ENCODE measurements at places on chromosomes 5 and 9.
A peak's percentile ranks its signal among the peaks of the same experiment; 100 is the strongest.

DNA sequence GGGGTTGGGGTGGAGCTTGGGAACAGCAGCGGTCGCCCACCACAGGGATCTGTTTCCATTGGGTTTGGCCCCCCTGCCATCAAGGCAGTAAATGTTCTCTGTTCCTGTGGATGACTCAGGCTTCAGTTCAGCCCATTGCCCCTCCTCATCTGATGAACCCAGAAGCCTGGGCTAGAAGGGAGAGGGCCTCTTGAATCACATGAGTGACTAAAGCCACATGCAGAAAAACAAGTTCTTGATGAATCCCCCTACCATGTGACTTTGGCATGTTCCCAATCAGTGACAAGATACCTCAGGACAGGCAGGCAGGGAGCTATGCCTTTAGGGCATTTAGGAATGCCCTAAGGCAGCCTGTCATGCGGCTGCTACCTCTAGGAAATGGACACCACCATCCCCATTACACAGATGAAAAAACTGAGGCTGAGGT is 2.5 kb downstream of the SH3PXD2B start:
- DNase-seq: peak; percentile 27

DNA sequence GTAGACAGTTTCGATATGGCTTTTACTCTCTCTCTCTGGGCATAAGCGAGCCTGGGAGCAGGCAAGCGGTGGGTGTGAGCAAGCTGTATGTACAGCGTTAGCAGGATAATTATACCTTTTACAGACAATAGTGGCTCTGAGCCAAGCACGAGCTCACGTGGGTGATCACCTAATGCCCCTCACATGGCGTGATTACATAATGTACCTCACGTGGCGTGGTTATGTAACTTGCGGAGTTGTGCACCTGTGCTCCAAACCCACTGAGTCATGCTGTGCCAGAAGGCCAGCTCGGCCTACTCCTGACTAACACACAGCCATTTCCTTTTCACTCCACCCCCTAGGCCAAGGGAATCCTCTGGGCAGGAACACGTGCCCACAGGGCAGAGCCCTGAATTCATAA is 797.2 kb downstream of the EFNA5 start:
- DNase-seq: no peak

- no peak for DNase-seq
Observed at GRCh38 chr9:13728131-13728530, 448.6 kb upstream of the MPDZ start.

GRCh38 chr5:131381021-131381420 is 117.2 kb downstream of the CDC42SE2 start:
- DNase-seq: no peak

DNA sequence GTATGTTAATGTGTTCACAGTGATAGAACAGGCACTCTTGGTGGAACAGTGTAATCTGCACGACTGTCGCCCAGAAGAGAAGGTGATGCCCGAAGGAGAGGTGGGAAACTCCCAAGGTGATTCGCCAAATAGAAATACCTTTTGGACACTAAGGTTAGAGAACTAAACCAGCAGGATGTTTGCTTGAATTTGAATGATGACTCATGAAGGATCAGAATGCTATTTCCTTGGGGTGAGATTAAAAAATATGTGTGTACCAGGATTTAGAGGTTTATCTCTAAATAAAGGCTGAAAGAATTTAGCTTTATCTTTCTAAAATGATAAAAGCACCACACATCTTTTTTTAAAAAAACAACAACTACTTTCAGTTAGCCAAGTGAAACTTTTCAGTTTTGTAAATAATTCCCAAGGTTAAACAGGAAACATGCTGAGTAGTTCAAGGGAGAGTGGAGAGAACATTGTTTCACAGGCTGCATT is 297.4 kb upstream of the TAS2R1 start:
- DNase-seq: no peak

GRCh38 chr5:99775189-99775588 is 760.0 kb upstream of the FAM174A start:
- DNase-seq: no peak

DNA sequence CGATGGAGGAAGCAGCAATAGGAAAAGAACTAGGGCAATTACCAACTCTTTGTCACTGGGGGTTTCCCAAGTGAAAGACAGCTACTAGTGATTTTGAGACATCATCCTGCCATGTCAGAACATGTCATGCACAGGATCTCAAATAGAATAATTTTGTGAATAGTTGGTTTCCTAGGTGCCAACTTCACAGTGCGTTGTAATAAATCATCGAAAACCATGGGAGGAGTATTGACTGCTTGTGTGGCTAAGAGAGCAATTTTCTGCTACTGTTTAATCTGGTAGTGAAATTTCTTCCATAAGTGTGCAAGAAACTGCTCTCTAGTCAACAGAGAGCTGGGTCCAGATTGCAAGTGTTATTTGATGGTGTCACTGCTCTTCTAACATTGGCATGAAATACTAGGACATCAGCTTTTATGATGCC is 168.6 kb downstream of the NNT start:
- DNase-seq: no peak

DNA sequence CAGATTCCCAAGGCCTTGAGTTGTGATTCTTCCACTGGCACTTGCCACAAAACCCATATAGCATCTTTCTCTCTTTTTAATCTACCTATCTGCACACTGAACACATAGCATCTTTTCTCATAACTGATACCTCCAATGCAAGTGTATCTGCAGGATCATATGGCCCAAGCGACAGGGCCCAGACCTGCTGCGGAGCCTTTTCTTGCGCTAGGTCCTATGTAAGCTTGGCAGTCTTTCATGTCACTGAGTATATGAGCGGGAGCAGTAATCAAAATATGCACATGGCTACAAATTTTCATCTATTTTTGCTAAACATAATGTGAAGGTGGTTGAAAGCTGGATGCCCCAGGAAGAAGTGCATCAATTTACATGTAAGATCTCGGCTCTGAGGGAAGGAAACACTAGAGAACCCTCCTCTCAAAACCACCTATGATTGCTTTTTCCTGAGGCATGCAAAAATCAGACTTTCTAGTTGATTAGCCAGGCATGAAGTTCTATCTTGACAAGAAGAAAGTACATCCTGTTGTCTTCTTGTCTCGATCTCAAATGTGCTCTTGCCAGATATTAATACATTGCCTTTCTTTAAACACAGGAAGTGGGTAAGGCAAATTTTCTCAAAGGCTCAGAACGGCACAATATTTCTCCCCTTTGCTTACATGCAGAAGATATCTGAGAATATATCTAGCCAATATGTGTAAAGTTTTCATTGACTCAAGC is 26.9 kb upstream of the CEMIP2 start:
- no peak for DNase-seq

- peak; percentile 77 for DNase-seq
Observed at GRCh38 chr5:132019857-132020555, 8.5 kb upstream of the ACSL6 start.

DNA sequence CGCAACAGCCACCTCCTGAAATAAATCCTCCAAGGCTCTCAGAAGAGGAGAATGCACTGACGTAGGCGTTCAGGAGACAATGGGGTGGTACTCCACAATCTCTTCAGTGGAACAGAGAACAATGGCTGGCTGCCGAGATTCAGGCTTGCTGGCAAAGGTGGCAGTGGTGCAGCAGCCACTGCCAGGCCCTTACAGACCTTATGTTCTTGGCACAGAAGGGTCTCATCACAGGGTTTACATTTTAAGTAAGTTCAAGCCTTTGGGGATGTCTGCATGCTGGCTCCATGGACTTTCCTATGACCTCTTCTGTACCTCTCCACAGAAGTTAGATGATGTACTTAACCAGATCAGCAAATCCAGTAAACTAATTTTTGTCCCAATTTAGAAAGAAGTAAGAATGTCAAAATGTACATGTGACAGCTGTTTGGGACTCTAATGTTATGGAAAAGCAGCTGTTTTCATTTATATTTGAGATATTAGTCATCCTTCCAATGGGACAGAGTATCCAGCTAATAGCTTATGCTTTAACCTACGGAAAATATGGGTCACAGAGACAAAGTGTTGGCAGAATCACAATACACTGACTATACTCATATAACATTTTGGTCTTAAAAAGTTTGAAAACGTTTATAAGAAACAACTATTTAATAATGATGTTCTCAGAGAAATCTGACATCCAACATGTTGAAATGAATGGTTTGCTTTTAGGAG is 180.9 kb downstream of the MAPKAP1 start:
- no peak for DNase-seq

- DNase-seq: no peak
Observed at GRCh38 chr9:77290373-77290772, 113.0 kb downstream of the VPS13A start.

- DNase-seq: no peak
Observed at GRCh38 chr9:113708821-113709713, 167.0 kb upstream of the ZNF618 start.

GRCh38 chr5:170584003-170584402 is 80.2 kb downstream of the KCNIP1 start:
- DNase-seq: no peak

DNA sequence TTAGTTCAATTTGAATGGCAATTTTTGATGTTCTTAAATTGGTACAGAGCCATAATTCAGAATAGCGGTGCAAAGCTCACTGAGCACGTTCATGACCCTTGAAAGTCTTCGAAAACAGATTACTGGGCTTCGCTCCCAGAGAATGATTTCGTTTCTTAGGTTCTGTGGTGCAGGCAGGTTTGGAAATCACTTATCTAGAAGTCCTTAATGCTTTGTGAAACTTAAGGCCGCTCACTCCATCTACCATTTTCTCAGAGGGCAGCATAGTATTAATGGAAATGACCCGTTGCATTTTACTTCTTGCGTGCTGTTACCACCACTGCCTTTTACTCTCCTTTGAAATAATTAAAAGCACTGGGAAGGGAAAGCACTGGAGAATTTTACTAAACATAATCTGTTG is 2.9 kb upstream of the MAT2B start:
- DNase-seq: no peak

DNA sequence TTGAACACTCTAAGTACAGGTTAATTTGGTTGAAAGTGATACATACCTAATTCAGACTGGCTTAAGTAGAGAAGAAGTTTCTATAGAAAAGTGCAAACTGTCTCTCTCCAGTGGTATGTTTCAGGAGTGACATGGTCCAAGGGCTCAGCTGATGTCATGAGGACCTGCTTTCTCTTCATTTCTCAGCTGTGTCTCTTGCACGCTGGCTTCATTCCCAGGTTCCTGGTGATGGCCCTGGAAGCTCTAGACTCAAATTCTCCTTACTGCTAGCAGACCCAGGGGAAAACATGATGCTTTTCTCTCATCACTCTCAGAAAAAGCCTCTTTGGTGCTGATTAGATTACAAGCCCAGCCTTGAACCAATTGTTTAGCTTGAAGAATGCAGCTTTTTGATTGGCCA is 211.9 kb upstream of the CLINT1 start:
- DNase-seq: no peak

Data from activated T-cell treated with anti-CD3 and anti-CD28 coated beads, Interleukin-2, amount 50 U/mL, for 48 hours (primary cell).